Ureter (tissue), 1 donor: ENCODE measurements at places on chromosomes 7 and 10. TPM values are rescaled to one million over a fixed set of nuclear protein-coding genes. Genes with fewer than 3 reads are reported as not detected.

GRCh38 chr7:68107968-68108367 is 1111.3 kb downstream of the TYW1 start:
- DNase-seq, result no peak

GRCh38 chr10:106799776-106800175 is 364.7 kb downstream of the SORCS1 start:
- no peak for DNase-seq

DNA sequence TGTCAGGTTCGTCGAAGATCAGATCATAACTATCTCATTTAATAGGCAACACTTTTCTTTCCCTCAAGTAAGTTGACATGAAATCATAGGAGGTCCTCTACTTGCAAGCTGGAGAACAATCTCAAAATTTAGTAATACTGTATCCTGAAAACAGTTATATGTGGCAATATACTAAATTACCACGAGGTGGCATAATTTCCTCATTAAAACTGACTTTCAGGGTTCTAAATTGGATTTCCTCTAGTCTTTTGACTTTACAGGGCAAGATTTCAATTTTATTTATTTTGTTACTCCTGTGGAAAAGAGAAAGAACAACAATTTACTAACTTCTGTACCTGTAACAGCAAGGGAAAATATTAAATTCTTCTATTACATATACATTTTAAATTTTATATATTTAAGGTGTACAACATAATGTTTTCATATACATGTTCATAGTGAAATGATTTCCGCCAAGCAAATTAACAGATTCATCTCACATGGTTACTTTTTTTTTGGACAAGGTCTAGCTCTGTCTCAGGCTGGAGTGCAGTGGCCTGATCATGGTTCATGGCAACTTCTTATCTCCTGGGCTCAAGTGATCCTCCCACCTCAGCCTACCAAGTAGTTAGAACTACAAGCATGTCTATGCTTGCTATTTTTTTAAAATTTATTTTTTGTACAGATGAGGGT is 53.4 kb upstream of the CYP2C18 start:
- DNase-seq, result no peak

- DNase-seq, result no peak
Observed at GRCh38 chr7:132435016-132435990, 141.0 kb downstream of the PLXNA4 start.

The PLXNA4 gene
- total RNA-seq, result 7.6 TPM

The SCIN gene
- 20.2 TPM for total RNA-seq

The SPDYE16 gene
- 1.3 TPM for total RNA-seq

DNA sequence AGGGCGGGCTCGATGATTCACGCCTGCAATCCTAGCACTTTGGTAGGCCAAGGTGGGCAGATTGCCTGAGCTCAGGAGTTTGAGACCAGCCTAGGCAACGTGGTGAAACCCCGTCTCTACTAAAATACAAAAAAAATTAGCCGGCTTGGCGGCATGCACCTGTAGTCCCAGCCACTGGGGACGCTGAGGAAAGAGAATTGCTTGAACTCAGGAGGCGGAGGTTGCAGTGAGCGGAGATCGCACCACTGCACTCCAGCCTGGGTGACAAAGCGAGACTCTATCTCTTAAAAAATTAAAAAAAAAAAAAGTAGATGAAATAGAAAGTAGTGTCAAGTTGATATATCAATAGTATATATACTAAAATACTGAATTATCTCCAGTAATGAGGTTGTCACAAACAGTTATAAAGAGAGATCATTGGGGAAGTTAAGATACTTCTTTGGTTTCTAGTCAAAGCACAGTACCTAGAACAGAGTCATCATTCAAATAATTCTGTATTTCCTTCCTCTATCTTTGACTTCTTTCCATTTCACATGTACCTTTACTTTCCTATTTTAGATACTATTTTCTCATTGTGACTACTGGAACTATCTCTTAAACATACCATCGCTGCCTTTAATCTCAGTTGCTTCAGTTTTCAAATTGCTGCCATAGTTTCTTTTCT is 491.7 kb downstream of the GRM8 start:
- no peak for DNase-seq
